ENCODE measurements at places on chromosomes 2 and 18. TPM values are rescaled to one million over a fixed set of nuclear protein-coding genes. Genes with fewer than 3 reads are reported as not detected.

Gene CPLX4
- total RNA-seq: not detected

Gene ZSCAN30
- 14.6 TPM for total RNA-seq

Gene GREB1
- 0.23 TPM for total RNA-seq

Gene POTEI
- 0.16 TPM for total RNA-seq

Gene NPC1
- 45.2 TPM for total RNA-seq

Gene CCDC138
- total RNA-seq: 10.6 TPM

Gene XDH
- not detected for total RNA-seq
